NCI-H2171 (cell line): ENCODE measurements at places on chromosomes 5 and 9.

- no peak for DNase-seq
Observed at GRCh38 chr5:1809416-1810035, 8.3 kb downstream of the NDUFS6 start.

GRCh38 chr5:173410459-173411233, 82.4 kb upstream of the STC2 start:
- DNase-seq = no peak

DNA sequence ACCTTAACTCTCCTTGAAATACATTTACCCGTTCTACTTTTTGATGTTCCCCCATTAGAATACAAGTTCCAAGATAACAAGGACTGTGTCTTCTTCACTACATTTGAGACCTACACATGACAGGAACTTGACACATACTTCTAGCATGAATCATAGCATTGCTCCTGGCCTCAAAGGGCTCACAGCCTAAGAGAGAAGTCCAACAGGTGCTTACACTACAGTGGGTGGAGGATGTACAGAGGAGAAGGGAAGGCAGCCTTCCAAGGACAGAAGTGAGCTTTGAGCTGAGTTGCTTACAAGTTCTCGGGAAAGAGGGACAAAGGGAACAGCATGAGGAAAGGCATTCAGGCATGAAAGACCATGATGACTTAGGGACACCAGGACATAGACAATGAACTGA, 56.9 kb upstream of the MSX2 start:
- DNase-seq = no peak

DNA sequence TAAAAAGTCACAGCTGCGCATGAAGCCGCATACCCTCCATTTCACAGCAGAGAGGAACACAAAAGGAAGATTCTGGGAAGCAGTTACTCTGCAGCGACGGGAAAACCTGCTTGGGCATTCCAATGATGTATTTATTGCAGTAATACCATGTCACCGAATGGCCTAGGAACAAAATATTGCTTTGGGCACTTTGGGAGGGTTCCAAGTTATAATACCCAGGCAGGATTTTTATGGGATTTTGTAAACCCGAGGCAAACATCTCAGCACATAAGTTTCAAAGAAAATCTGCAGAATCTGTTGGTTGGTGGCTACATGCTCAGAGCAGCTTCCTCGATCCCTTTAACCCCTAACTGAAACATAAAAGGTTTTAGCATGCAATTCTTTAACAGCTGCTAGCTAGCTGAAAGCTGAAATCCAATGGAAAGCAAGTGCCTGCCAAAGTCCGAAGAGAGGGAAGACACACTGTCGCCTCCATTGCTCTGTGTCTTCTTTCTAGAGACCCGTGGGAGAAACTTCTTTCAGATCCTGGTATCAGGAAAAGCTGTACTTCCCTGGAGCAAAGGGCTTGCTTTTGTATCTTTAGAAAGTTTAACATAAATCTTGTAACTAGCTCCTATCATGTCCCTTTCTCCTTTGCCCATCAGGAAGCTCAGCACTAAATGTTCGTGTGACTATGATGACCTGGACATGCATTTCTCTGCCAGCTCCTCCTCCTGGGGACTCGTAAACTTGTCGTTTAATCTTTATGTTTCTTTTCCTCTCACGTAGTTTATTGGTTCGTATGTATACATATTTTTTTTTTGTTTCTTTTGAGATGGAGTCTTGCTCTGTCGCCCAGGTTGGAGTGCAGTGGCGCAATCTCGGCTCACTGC, 195.0 kb downstream of the MAPKAP1 start:
- no peak for DNase-seq

- DNase-seq = no peak
Observed at GRCh38 chr5:161414896-161415295, 131.6 kb downstream of the GABRB2 start.

DNA sequence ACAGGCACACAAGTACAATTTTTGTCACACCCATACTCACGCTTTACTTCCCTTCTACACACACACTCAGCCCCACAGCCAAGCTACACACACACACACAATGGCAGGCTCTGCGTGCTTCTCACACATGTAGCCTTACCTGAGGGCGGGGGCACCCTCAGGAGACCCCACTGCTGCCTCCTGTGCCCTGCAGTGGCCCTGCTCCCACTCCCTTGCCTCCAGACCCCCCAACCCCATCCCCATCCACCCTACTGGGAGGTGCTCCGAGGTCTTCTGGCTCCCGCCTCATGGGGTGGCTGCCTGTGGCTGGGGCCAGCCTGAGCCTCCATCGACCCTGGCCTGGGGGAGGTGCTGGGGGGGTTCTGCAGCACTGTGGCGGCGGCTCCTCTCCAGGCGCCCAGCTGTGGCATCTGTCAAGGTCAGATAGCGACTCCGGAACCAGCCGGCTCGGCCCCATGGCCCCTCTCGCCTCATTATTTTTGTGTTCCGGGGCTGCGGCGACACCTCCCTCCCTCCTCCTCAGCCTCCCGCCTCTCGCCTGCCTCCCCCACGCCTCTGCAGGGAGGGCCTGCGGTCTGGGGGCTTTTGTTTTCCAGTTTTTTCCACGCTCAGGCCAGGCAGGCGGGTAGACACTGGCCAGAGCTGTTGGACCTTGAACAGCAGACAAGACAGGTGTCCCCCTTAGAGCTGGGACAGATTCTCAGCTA, 21.7 kb downstream of the CXXC5 start:
- DNase-seq = no peak

DNA sequence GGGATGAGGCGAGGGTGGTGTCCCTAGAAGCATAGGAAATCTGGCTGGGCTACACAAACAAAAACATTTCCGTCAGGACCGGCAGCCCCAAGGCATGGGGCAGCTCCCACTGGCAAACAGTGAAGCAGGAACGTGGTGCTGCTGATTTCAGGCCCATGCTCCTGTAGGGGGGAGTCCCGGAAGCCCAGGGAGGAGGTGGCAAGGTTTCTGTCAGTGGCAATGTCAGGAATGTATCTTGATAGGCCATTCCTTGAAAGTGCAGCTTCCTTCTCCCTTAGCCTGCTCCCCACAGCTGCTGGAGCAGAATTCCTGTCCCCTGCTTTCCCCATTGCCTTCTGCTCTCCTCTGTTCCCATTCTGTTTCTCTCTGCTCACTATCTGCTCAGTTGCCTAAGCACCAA, 42.4 kb downstream of the MRRF start:
- DNase-seq = no peak

DNA sequence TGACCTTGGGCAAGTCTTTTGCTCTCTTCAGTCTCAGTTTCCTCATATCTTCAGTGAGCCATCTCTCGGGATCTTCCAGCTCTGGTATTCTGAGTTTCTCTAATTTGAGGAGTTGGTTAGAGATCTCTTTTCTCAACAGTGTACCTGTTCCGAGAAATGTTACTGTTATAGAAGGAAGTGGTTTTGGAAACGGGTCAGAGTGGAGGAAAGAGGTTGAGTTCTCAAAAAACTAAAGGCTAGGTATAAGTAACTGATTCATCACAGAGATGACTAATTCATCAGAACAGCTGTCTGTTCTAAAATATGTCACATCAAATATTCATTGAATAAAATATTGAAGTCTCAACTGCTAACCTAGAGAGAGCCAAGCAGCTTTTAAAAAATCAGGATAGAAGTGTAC, 106.6 kb downstream of the PALM2AKAP2 start:
- no peak for DNase-seq

DNA sequence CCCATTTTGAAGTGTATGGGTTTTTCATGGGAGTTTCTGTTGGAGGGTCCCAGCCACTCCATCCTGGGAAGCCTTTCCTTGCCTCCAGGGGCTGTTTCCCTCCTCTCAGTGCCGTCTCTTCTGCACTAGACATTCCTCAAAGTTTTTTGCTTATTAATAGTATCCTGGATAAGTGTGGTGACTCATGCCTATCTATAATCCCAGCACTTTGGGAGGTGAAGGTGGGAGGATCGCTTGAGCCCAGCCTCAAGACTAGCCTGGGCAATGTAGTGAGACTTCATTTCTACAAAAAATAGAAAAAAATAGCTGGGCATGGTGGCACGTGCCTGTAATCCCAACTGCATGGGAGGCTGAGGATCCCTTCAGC, 43.1 kb downstream of the RALGPS1 start:
- no peak for DNase-seq

DNA sequence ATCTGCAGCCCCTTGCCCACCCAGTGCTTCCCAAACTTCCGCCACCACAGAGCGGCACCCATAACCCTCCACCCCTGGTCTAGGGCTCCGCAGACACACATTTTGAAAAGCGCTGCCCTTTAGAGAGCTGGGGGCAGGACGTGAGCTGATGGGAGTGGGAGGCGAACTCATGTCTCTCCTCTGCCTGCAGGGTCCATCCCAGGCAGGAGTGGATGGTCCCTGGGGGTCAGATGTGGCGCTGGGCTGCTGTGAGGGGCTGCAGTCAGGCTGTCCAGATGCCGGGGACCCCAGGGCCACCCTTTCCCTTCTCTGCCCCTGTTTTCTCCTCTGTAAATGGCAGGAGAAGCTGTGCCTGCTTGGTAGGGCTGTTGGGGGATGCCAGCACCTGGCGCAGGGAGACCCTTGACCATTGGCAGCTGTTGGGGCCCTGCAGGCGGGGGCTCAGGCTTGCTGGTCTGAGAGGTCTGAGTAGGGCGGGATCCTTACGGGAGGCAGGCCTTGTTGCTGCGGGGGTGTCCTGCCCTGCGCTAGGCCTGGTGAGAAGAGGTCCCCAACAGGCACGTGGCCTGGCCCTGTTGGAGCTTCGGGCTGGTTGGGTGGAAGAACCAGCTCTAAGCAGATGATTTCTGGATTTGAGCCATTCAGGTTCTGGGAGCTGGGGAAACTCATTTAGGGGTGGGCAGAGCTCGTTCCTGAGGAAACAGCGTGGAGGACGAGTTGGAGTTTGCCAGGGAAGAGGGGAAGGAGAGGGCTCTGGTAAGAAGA, 10.3 kb upstream of the RNU6ATAC start:
- DNase-seq = no peak

- no peak for DNase-seq
Observed at GRCh38 chr5:125574491-125575044, 828.1 kb upstream of the ZNF608 start.

DNA sequence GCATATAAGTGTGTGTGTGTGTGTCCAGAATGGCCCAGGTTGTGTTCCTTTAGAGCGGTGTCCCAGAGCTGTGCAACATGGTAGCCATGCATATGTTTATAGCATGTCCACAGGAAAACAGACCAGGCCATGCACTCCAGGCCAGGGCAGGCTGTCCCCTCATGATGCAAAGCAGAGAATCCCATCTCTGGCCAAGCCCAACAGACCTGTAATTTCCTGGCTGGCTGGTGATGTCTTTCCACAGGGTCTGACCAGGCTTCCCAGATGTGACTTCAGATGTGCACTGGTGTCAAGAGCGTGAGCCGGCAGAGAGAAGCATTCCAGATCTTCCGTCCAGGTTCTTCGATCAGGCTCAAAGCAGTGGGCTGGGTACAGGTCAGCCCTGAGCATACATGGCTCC, 21.1 kb upstream of the TCF7 start:
- no peak for DNase-seq

- DNase-seq = no peak
Observed at GRCh38 chr5:42819745-42820144, 8.1 kb upstream of the SELENOP start.

GRCh38 chr5:154367101-154367500, 78.7 kb upstream of the SAP30L start:
- DNase-seq = no peak

- DNase-seq = no peak
Observed at GRCh38 chr5:117475919-117476318, 901.3 kb upstream of the SEMA6A start.

- DNase-seq = no peak
Observed at GRCh38 chr5:165837286-165837685, 2331.9 kb downstream of the MAT2B start.

- DNase-seq = no peak
Observed at GRCh38 chr9:11352612-11353011, 739.8 kb upstream of the PTPRD start.

GRCh38 chr5:174571662-174572397, 152.6 kb upstream of the MSX2 start:
- DNase-seq = no peak

DNA sequence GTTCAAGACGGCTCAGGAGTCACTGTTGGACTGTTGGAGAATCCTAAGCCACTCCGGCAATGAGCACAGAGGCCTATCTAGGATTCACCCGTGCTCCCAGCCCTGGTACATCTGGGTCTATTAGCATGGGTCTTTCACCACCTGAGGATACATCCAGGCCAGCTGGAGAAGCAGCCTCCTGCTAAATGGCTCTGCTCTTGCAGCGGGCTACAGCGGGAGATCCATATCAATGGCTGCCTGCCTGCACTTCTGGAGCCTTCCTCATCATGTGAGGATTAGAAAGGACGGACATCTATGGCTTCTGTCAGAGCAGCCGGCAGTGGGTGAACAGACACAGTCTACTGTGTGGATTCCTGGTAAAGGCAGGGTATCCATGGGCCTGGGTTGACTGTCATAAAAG, 357.4 kb downstream of the MLLT3 start:
- DNase-seq = no peak

GRCh38 chr9:91177661-91178280, 183.9 kb downstream of the AUH start:
- DNase-seq = no peak

- no peak for DNase-seq
Observed at GRCh38 chr5:59274106-59274636, 619.4 kb downstream of the PDE4D start.

DNA sequence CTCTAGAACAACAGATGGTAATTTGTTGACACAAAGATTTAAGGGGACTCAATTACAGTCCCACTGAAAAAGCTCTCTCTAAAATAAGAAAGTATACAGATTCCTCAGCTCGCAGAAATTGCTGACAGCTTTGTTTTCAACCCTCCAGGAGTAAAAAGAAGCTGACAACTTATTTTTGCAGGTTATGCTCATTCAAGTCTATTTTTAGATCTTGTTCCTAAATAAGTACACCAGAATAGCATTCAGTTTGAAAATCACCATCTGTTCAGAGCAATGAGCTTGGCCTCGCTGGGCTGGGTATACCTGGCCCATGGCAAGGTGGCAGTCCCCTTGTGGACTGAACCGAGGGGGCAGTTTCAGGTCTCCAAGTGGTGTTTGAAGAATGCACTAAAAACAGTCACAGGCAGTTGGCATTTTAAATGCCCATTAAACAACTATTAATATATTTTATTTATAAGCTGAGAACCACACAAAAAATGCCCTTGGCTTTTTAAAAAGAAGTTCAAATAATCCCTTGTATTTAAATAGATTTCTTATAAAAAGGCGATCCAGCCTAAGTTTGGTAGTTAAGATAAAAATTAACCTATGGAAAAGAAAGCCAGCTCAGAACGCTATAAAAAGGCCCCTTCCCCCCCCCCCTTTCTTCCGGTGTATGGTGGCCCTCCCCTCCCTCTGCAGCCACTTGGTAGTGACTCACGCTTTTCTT, 169.2 kb downstream of the AUH start:
- DNase-seq = peak; percentile 72

GRCh38 chr9:33416996-33417395, 14.6 kb upstream of the AQP7 start:
- DNase-seq = no peak

- DNase-seq = no peak
Observed at GRCh38 chr9:72309364-72310133, 55.5 kb downstream of the ZFAND5 start.
